ENCODE measurements at places on chromosomes 4 and X.

DNA sequence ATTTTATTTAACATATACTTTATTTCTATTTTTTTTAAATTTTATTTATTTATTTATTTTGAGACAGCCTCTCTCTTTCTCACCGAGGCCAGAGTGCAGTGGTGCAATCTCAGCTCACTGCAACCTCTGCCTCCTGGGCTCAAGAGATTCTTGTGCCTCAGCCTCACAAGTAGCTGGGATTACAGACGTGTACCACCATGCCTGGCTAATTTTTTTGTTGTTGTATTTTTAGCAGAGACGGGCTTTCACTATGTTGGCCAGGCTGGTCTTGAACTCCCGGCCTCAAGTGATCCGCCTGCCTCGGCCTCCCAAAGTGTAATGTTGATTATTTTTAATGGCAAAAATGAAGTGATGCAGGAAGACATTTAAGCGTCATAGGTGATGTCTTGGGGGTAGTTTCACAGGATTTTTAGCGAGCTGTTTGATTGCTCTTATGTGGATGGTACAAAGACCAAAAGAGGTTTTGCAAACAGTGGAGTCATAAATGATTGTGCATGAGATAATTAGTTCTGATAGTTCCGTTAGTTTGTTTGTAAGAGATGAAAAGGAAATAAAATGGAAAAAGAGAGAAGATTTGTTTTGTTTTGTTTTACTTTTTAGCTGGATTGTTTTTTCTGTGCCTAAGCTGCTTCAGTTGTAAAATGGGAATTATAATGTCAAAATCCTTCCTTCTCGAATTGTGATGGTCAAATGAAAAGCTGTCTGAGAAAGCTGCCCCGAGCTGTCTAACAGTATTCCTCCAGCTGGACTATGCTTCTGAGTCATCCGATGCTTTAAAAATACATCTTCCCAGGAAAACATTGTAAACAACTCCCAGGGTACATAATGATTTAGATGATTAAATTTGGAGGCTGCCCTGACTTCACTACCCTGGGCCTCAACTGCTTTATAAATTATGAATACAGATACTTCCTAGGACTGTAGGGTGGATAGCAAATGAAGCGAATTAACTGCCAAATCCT, 14.7 kb downstream of the RHOH start:
- DNase-seq: no peak

GRCh38 chr4:94934201-94934600, 176.4 kb downstream of the BMPR1B start:
- DNase-seq: no peak

- DNase-seq: no peak
Observed at GRCh38 chr4:7076696-7077082, 8.8 kb upstream of the GRPEL1 start.

GRCh38 chr4:118743867-118744266, 58.7 kb downstream of the METTL14 start:
- DNase-seq: no peak

GRCh38 chr4:156968479-156968984, 3.1 kb downstream of the PDGFC start:
- DNase-seq: no peak

GRCh38 chrX:47960406-47960805, 43.4 kb downstream of the ZNF182 start:
- DNase-seq: no peak

DNA sequence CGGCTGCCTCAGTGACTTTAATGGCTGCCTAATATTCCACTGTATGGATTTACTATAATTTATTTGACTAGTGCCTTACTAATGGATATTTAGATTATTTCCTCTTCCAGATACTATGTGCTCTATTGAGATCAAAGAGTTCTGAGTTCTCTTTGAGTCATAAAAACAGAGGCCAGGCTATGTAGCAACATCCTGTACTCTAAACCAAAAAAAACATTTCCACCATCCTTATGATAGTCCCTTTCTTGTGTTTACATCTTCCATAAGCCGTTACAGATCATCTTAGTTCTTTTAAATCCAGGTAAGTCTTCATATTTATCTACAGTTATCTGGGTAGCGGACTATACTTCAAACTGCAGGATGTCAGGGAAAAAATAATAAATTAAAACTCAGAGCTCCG, 56.6 kb upstream of the TMEM184C start:
- no peak for DNase-seq

DNA sequence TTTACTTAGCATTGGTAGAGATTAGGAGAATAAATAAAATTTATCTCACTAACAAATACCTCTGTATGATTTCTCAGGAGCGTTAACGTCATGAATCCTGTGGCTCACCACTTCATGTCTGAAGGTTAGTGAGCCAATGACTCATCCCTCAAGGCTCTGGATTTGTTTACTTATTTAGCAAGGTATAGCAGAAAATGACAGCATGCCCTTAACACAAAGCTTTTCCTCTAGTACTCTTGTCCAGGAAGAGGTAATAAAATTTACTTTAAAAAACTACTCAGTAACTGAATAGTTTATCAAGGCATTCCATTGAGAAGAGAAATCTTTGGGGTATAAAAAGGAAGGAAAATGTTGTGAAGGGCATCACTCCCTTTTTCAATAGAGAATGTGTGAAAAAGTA, 823.8 kb downstream of the CCSER1 start:
- DNase-seq: no peak

DNA sequence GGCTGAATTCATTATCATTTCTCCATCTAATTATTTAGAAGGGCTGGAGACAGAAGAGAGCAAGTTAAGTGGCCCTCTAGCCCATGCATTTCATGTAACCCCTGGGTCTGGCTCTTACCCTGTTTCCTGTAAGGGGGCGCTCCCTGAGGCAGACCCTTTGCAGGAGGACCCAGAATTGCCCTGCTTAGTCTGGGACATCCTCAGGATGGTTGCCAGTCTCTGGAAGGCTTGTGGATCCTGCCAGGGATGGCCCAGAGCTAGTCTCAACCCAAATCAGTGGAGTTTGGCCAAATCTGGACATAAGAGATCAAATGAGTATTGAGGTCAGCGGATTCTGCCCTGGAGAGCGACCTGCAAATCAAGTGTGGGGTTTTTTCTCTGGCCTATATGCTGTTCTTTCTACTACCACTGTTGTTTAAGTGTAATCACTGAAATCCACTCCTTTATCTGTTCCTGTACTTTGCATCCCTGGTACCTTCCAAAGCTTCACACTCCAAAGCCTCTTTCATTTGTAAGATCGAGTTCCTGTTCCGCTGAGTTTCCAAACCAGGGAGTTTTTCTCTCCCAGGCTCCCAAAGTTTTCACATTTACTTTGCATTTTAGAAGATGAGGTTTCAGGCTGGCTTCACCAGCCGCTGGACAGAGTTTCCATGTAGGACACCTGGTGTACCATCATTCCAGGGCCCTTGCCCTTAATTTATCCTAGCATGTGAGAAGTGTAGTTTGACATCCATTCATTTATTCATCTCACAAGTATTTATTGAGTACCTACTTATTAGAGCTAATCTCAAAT, 6.3 kb downstream of the KLF3 start:
- no peak for DNase-seq

DNA sequence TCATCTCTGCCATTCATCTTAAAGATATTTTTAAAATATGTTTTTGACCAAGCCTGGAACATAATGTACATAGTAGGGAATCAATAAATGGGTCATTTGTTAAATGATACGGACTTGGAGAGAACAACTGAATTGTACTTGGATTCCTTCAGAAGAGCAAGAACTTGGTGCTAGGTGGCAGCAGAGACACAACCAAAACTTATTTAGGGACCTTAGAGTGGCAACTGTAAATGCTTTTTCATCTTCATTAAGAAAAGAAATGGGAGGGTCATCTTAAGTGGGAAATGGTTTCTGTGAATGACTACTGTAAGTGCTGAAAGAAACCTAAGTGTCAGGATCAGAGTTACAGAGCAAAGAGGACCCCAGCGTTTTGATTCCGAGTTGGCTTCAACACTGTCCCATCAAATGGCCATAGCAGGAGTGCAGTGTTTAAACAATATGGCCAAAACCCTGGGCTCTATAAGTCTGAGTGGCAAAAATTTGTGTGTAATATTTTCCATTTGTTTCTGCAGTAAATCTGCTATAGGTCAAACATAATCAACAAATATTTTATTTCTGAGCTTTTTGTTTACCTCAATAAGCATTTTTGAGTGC, 213.6 kb downstream of the PALLD start:
- DNase-seq: no peak

DNA sequence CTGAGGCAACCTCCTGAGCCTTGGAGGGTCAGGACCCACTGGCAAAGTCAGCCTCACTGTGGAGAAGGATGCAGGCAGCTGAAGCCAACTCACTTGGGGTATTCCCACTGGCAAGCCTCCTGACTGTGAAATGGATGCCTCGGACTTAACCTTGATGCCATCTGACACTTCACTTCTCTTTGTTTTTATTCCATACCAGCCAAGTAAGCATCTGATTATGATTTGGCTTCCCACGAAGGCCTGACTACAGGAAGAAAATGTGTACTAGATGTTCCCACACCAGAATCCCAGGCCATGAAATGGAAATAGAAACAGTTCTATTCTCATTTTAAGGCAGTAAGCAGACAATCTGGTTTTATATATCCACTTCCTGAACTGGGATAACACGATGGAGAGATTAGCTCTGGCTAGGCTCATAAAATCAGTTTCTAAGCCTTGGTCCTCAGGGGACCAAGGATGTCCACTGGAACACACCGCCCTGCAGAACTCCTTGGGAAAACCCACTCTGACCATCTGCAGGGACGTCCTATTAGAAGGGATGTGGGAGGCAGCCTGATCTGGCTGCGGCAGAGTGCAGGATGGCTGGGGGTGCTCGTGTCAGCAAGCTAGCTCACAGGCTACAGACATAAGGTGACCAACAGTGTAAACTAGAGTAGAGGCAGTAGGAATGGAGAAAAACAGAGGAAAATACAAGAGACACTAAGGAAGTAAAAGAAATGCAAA, 89.3 kb downstream of the TSPAN5 start:
- DNase-seq: no peak

GRCh38 chrX:111823128-111823527, 52.9 kb upstream of the TRPC5OS start:
- DNase-seq: no peak

DNA sequence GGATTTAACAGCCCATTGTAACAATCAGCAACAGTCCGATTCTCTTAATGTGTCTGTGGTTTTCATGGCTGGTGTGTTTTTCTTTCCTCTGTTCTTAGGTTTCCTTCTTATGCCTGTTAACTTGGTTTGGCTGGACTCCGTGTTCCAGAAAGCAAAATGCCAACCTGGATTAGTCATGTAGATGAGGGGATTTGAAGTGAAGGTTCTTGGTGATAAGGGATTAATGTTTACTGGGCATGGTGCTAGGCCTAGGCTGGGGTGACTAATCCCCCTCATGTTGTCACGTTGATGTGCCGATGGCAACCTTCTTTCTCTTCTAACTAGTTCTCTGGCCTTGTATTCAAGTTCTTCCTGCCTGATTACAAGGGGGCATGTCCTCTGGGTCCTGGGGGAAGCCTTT, 85.9 kb downstream of the REPS2 start:
- no peak for DNase-seq

DNA sequence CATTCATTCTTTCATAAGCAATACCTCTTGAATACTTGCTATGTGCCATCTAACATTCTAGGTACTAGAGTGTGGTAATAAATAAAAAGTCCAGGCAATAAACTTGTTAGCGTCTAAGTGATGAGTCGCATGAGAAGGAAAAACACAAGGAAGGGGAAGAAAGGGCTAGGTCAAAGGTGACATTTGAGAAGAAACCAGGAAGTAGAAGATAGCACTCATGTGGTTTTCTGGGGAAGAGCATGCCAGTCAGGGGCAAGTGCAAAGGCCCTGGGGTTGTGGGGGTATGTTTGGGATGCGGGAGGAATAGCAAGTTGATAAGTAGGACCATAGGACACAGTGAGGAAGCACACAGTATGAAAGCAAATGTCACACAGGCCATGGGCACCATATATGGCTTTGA, 157.0 kb downstream of the TSPAN5 start:
- DNase-seq: no peak

DNA sequence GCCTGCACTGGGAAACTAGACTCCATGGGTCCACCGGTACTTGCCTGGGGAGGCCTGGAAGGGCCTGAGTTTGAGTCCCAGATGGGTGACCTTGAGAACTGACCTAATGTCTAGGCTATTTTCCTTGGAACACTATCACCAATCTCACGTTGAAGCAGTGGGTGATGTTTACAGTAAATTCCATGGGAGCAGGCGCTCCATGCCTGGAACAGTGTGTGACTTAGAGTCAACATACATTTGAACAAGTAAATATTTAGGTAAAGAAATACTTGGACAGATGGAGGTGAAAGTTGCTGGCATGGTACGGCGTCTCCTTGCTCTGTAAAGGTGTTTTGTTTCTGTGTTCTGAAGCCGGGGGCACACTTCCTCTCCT, 47.5 kb downstream of the TBC1D14 start:
- no peak for DNase-seq

GRCh38 chrX:44958480-44958879, 85.5 kb downstream of the KDM6A start:
- DNase-seq: no peak

DNA sequence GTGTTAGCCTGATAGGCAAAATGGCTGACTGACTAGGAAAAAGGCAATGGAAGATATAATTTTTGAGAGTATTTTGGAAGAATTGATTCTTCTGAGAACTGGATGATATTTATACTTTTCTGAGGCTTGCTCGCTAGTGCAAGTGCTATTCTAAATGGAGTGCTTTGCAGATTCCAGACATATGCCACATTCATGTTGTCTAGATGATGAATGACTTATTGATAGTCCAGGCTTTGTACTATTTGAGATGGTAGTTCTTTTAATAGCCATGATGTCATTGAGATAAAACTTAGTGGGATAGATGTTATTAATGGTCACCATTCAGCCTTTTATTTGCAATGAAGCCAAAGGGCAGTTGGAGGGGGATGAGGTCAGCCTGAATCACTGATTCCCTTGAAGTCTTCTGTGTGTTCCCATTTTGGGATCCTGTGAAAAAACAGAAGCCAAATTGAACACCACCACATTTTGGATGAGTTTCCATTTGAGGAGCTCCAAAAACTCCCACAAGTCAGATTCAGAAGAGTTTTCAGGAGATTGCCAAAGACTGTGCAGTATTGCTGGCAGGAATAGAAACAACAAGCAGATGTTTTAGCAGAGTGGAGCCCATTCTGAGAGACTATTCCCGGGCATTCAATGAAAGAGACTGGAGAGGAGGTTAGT, 184.1 kb downstream of the IL1RAPL2 start:
- DNase-seq: no peak

DNA sequence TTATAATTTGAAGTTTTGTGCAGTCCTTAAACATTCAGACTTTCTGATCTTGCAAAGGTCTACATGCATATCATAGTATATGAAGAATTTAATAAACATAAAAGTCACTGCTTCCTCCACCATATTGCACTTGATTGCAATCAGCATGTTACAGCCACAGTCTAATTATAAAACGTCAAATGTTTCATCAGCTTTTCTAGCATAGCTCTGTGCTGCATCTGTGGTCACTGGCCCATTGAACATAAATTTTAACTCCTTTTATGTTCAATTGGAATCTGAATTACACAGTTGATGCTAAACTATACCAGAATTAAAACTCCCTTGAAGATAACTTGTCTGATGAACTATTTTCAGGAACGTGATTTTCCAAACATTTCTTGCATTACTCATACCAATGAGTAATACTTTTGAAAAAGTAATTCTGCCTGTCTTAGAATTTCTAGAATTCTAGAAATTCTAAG, 329.1 kb downstream of the GALNTL6 start:
- no peak for DNase-seq

Measured in activated CD4-positive, alpha-beta T cell treated with anti-CD3 and anti-CD28 coated beads for 4 hours (primary cell).